ENCODE measurements at places on chromosomes 13 and 19. TPM values are rescaled to one million over a fixed set of nuclear protein-coding genes. Genes with fewer than 3 reads are reported as not detected.

Gene KIR2DL4
- total RNA-seq, result not detected

Gene BRME1
- total RNA-seq, result 0.68 TPM

Gene ZIC5
- total RNA-seq, result not detected

Gene MBD3L2
- not detected for total RNA-seq

Gene ZNF160
- total RNA-seq, result 15.4 TPM

Gene ZNF578
- 5.8 TPM for total RNA-seq

Gene PLK5
- total RNA-seq, result not detected

Gene RELB
- total RNA-seq, result 5.8 TPM

Gene LHFPL6
- total RNA-seq, result 7.5 TPM

Gene ZNF497
- total RNA-seq, result 2.7 TPM

Gene VSTM1
- total RNA-seq, result not detected

Gene ZNF616
- total RNA-seq, result 12.6 TPM

Gene ZNF136
- total RNA-seq, result 9.0 TPM

Gene ZNF28
- 57.1 TPM for total RNA-seq

Gene TMEM150B
- total RNA-seq, result not detected

Gene KLK7
- total RNA-seq, result 22.9 TPM

Gene C19orf85
- total RNA-seq, result not detected

Gene ADAMTSL5
- 3.1 TPM for total RNA-seq

Gene PTOV1
- 17.4 TPM for total RNA-seq

Gene NCAN
- under 0.01 TPM for total RNA-seq

Gene KASH5
- not detected for total RNA-seq

Gene SLC25A42
- 2.6 TPM for total RNA-seq

Gene TRIP10
- 56.7 TPM for total RNA-seq

Gene NPAS1
- 0.34 TPM for total RNA-seq

Gene CGB3
- not detected for total RNA-seq

Gene ZSWIM4
- 4.1 TPM for total RNA-seq

Gene TMEM238
- total RNA-seq, result 2.3 TPM

Gene ZNF582
- 2.4 TPM for total RNA-seq

Gene COL5A3
- total RNA-seq, result under 0.01 TPM

Gene ZFR2
- not detected for total RNA-seq

Gene CASP14
- total RNA-seq, result under 0.01 TPM

Gene GNA15
- total RNA-seq, result 93.0 TPM

Gene NMRK2
- not detected for total RNA-seq

Gene MRPL34
- 42.2 TPM for total RNA-seq

Gene KLK5
- total RNA-seq, result 189 TPM
